ENCODE measurements at places on chromosomes 12 and 14.

DNA sequence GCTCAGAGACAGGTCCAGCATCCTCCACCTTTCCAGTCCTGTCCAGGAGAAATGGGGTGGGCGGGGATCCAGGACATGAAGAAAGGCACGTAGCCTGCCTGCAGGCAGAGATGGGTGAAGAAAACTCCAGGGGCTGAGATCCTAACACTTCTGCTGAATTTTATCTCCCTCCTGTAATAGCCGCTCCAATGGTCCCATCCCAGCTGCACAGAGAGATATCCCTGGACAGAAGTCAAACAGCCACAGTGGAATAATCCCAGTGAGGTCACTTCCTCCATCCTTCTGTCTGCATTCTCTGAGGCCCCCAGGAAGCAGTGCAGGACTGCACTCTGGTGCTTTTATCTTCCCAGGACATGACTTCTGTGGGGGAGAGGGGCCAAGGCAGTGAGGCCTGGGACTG is 26.3 kb downstream of the KRT18 start:
- DNase-seq = no peak

GRCh38 chr12:132393245-132393795 is 63.9 kb upstream of the GALNT9 start:
- DNase-seq = no peak

- no peak for DNase-seq
These were observed 175.2 kb upstream of the GRIN2B start for GRCh38 chr12:14156606-14157005.

- DNase-seq = no peak
These were observed 211.8 kb downstream of the ANO2 start for GRCh38 chr12:5733136-5733755.

DNA sequence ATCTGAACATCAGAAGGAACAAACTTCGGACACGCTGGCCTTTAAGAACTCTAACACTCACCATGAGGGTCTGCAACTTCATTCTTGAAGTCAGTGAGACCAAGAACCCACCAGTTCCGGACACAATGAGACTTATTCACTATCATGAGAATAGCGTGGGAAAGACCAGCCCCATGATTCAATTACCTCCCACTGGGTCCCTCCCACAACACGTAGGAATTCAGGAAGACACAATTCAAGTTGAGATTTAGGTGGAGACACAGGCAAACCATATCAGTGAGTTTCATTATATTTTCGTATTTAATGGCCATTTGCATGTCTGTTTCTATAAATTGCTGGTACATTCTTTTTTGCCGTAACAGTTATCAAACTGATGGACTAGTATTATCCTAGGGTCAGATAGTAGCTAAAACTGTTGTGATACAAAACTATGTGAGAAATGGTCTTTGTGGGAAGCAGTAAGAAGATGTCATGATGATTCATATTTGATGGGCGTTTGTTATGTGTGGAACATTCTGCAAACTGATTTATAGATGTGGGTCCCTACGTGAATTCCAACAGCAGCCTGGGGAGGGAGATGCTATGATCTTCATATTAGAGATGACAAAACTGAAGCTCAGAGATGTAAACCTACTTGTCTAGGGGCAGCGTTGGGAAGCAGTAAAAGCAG is 282.4 kb upstream of the TMEM132C start:
- DNase-seq = no peak

DNA sequence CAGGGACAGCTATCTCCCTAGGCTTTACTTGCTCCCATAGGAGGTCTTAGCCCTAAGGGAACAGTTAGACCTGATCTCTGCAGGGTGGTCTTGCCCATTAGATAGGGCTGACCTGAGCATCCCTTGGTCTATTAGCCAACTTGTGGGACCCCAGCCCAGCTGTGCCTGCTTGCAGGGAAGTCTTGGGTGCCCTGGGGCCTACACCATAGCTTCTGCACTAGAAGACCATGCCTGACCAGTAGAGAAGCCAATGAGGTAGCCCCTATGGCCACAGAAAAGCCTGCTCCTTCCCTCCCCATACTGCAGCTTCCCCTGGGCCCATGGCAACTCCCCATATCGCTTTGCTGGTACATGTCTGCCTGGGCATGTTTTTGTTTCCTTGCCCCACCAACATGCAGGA is 1049.1 kb downstream of the TRHDE start:
- DNase-seq = no peak

DNA sequence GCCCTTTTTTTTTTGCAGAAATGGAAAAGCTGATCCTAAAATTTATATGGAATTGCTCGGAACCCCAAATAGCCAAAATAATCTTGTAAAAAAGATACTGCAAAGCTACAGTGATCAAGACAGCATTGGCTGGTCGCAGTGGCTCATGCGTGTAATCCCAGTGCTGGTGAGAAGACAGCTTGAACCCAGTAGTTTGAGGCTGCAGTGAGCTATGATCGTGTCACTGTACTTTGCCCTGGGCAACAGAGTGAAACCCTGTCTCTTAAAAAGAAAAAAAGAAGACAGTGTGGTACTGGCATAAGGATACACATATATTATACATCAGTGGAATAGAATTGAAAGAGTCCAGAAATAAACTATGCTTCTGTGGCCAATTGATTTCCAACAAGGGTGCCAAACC is 5.4 kb downstream of the ITGB7 start:
- DNase-seq = no peak

GRCh38 chr14:42112108-42112507 is 505.4 kb downstream of the LRFN5 start:
- no peak for DNase-seq

GRCh38 chr12:22467190-22467589 is 77.2 kb downstream of the C2CD5 start:
- no peak for DNase-seq

DNA sequence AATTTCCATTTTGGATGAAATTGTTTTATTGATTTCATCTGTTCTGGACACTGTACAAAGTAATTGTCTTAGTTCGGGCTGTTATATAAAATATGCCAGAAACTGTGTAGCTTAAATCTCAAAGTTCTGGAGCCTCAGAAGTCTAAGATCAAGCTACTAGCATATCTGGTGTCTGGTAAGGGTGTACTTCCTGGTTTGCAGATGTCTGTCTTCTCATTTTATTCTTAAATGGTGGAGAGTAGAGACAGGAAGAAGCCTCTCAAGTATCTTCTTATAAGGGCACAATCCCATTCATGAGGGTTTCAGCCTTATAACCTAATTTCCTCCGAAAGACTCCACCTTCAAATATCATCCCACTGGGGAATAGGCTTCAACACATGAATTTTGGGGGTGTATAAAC is 51.3 kb downstream of the MON2 start:
- DNase-seq = no peak

DNA sequence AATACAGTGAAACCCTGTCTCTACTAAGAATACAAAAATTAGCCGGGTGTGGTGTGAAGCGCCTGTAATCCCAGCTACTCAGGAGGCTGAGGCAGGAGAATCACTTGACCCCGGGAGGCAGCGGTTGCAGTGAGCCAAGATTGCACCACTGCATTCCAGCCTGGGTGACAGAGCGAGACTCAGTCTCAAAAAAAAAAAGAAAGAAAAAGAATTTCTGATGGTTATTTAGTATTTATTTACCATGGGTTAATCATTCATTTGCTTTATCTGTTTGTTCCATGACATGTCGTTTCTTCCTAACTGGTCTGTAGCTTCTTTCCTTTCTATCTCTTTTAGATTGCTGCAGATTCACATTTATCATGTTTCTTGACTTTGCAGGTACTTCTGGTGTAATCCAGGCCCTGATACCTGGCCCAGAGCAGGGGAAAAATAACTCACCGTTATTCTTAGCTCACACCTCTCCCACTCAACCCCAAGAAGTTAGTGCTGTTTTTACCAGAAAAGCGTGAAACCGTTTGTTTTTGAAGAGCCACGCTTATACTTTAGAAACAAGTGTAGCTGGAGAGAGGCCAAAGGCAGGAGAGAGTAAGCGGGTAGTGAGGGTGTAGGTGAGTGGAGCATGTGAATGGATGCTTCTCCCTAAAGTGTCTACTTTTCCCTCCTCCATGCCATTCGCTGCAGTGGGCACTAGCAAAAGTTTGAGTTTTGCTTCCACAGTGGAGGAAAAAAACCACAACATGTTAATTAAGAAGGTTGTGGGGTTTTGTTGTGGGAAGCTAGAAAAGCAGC is 45.4 kb downstream of the SRGAP1 start:
- DNase-seq = no peak

DNA sequence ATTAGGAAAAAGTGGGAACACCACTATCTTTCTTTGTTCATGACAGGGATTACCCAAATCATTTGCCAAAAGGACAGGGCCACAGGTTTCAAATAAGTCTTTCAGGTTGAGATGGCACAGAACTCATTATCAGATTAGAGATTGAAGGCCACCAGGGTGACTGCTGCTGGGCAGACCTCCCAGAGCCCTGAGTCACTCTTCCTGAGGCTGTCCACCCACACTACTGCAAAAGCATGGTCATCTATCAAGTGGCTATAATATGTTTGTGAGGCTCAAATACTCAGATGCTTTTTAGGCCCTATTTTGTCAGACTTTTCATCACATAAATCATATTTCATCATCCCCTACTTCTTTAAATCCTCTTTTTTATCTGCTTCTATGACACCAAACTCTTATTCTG is 155.3 kb upstream of the CCDC196 start:
- no peak for DNase-seq

GRCh38 chr12:71686658-71687025 is 760 bp downstream of the TMEM19 start:
- no peak for DNase-seq

- no peak for DNase-seq
These were observed 40.2 kb upstream of the TMEM179 start for GRCh38 chr14:104644656-104645378.

DNA sequence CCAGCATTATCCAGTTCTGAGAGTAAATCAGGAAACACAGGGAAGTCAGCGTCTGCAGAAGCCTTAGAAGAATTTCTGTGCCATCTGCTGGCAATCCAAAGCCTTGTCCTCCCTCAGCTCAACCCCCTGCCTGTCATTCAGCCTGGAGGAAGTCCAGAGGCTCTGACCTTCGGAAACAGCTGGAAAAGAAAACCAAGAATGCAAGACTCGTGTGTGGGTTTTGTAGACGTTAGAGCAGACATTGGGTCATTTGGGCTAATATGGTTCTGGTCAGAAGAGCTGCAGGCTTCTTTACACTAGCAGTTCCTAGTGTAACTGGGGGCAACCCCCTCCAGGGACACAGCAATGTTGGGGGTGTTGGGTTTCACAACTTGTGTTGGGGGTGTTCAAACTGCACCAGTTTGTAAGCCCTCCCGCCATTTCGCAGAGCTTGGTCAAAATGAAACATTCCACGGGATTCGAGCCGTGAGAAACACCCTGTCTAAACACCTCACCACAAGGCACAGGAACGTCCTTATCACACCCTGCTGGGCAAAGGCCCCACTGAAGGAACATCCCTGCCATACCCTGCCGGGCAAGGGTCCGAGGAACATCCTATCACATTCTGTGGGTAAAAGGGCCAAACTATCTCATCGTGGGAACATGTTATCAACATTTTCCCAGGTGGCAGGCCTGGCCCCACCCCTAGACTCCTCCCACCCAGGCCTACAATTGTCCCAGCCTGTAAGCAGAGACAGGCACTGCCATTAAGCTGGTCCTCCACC is 21.0 kb upstream of the SERPINA4 start:
- DNase-seq = no peak

GRCh38 chr12:31867292-31867691 is 91.9 kb upstream of the RESF1 start:
- no peak for DNase-seq

- DNase-seq = no peak
These were observed 4.1 kb downstream of the SLC6A12 start for GRCh38 chr12:209851-210250.

DNA sequence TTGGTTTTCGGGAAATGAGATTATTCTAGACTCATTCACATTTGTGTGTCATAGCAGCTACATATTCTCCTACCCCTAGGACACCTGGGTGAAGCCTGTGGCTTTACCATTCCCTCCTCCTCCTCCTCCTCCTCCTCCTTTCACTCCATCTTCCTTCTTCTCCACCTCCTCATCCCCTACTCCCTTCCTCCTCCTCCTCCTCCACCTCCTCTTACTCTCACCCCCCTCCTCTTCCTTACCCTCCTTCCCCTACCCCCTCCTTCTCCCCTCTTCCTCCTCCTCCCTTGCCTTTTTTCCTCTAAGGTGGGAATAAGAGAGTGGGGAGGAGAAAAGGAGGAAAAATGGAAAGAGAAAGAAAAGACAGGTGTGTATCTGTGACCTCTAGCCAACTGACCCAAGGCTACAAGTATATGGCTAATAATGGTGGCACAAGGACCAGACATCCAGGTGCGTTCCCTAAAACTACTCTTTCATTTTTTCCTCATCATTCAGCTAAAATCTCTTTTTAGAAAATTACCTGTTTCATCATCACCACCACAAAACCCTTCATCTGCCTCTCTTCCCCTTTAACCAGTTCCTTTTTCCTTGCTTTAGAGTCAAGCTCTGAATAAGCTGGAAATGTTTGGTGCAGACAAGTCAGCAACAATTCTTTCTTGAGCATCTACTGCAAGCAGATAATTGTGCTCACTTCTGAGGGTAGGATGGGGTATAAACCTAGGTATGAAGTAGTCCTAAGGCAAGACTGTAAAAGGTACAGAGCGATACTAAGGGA is 149.8 kb upstream of the FOXN3 start:
- DNase-seq = no peak

GRCh38 chr14:57729208-57730187 is 136.4 kb downstream of the SLC35F4 start:
- no peak for DNase-seq

GRCh38 chr12:67155863-67156262 is 113.3 kb upstream of the CAND1 start:
- DNase-seq = no peak

- DNase-seq = no peak
These were observed 1005.9 kb upstream of the ATXN7L3B start for GRCh38 chr12:73531752-73532151.

- no peak for DNase-seq
These were observed 3.2 kb downstream of the LAG3 start for GRCh38 chr12:6775185-6776174.

DNA sequence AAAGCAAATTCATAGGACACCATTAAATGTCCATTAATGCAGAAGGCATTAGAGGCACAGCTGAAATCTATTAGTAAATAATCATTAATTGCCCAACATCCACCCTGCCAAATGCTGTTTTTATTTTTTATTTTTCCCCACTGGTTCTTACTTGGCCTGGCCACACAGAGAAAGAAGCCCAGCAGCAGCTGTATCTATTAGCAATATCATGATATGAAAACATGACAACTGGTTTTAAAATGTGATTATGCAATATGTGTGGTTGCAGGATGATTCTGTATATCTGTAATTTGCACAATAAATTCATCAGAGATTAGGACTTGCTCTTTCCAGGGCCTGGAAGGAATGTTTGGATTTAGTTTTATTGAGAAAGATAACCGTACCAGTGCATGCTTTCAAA is 44.9 kb downstream of the SIX6 start:
- no peak for DNase-seq

DNA sequence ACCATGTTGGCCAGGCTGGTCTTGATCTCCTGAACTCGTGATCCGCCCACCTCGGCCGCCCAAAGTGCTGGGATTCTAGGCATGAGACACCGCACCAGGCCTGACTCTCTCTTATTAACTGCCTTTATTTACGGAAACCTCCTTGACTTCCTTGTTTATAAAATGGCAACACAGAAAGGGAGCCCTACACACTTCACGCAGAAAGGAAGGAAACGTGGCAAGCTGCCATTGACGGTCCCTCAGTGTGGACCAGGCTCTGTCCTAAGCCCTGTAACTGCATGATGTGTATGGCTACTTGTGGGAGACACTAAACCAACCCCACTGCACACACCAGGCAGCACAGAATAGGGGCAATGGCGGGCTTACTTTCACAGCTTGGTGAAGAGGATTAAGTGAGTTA is 11.7 kb downstream of the CINP start:
- no peak for DNase-seq

All from NCI-H2171 (cell line).